Gastroesophageal sphincter (tissue), 4 donors: ENCODE measurements at places on chromosomes 6 and 20. TPM values are rescaled to one million over a fixed set of nuclear protein-coding genes. Genes with fewer than 3 reads are reported as not detected.

DNA sequence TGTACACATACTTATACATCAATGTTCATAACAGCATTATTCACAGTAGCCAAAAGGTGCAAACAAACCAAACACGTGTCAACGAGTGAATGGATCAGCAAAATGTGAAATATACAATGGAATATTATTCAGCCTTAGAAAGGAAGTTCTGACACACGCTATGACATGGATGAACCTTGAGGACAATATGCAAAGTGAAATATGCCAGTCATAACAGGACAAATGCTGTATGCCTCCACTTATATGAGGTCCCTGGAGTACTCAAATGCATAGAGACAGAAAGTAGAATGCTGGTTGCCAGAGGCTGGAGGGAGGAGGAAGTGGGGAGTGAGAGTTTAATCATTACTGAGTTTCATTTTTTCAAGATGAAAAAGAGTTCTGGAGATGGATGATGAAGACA, 37.8 kb upstream of the IGF2R start:
- no peak overlapping the region for H3K27ac ChIP-seq
- H3K4me3 ChIP-seq, result no peak overlapping the region
- H3K36me3 ChIP-seq, result no peaks in the 10 kb centered on the region
- H3K27me3 ChIP-seq, result no peaks in the 10 kb centered on the region
- no peaks in the 10 kb centered on the region for H3K4me1 ChIP-seq
- ATAC-seq, result no peak

DNA sequence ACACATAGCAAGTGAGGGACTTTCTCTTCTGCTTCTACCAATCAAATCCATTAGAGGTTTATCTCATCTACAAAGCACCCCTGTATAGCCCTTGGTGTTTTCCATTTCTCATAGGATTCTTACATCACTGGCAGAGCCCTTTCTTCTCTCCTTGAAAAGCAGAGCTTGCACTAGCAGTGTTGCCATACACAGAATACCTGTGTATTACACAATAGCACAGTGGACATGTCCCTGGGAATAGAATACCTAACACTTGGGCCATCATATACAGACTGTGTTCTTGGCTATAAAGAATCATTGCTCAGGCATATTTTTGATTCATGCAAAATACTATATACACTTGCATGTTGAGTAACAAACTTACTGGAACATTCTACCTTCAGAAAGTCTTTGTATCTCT, 582.0 kb downstream of the KIF16B start:
- no peaks in the 10 kb centered on the region for H3K4me1 ChIP-seq
- H3K27ac ChIP-seq, result no peak overlapping the region

GRCh38 chr6:13572951-13573654, 1.3 kb upstream of the SIRT5 start:
- peak overlapping the region; percentile 95 for H3K27ac ChIP-seq
- no peaks in the 10 kb centered on the region for H3K27me3 ChIP-seq
- ATAC-seq, result no peak
- H3K4me1 ChIP-seq, result peaks cover 18% of the 10 kb centered on the region
- H3K4me3 ChIP-seq, result peak overlapping the region; percentile 68
- no peaks in the 10 kb centered on the region for H3K36me3 ChIP-seq

SNRPB2 gene
- total RNA-seq, result 41.8 TPM

WTAP gene
- total RNA-seq, result 77.5 TPM

GRCh38 chr6:108295676-108296075, 822 bp downstream of the AFG1L start:
- H3K4me1 ChIP-seq, result peaks cover 14% of the 10 kb centered on the region
- no peaks in the 10 kb centered on the region for H3K27me3 ChIP-seq
- peak overlapping the region; percentile 77 for H3K4me3 ChIP-seq
- H3K36me3 ChIP-seq, result no peaks in the 10 kb centered on the region
- ATAC-seq, result no peak

DNA sequence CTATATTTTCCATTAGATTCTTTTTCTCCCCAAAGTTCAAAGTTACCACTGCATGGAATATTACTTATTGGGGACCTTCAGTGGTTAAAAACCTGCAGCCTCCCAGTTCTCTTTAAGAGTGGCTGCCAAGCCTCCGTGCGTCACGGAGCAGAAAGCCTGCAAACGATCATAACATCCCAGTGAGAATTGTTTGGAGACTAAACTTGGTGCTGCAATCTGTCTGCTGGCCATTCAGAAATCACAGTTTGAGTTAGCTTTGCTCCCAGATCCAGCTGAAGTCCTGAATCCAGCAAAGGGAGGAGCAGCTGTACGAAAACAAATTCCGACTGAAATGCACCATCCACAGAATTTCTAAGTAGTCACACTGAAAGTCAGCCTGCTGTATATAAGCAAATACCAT, 213.5 kb upstream of the PDE10A start:
- H3K36me3 ChIP-seq, result no peaks in the 10 kb centered on the region
- peak; percentile 83 for ATAC-seq

GRCh38 chr6:52517502-52518278, 59.2 kb downstream of the TRAM2 start:
- peaks cover 9% of the 10 kb centered on the region for H3K4me1 ChIP-seq
- peaks cover 34% of the 10 kb centered on the region for H3K36me3 ChIP-seq
- H3K4me3 ChIP-seq, result peak overlapping the region; percentile 21

SPATS1 gene
- not detected for total RNA-seq

TRIM39 gene
- total RNA-seq, result 21.9 TPM

TRIM26 gene
- total RNA-seq, result 39.2 TPM

- no peaks in the 10 kb centered on the region for H3K27me3 ChIP-seq
- no peaks in the 10 kb centered on the region for H3K36me3 ChIP-seq
- no peak overlapping the region for H3K27ac ChIP-seq
- H3K4me3 ChIP-seq, result no peak overlapping the region
- ATAC-seq, result no peak
These were observed 64.3 kb downstream of the MKKS start for GRCh38 chr20:10369723-10370090.

GRCh38 chr6:123118811-123119210, 122.8 kb downstream of the CLVS2 start:
- H3K4me3 ChIP-seq, result no peak overlapping the region
- H3K4me1 ChIP-seq, result no peaks in the 10 kb centered on the region
- H3K27me3 ChIP-seq, result no peaks in the 10 kb centered on the region
- no peak overlapping the region for H3K27ac ChIP-seq
- no peaks in the 10 kb centered on the region for H3K36me3 ChIP-seq

NAA20 gene
- total RNA-seq, result 31.5 TPM

DNA sequence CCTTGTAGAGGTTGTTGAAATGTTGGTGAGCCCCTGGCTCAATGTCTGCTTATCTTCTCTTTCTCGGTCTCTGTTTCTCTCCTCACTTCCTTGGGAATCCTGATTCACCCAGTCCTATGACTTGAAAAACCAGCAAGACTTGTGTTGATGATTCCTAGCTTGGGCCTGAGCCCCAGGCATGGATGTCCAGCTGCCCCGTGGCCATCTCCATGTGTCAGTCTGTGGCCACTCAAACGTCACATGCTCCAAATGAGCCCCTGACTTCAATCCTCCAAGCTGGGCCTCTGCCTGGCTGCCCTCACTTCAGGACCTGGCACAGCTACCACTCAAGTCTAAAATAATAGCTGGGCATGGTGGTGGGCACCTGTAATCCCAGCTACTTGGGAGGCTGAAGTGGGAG, 81.0 kb downstream of the SRC start:
- no peak overlapping the region for H3K27ac ChIP-seq
- ATAC-seq, result no peak
- H3K27me3 ChIP-seq, result peaks cover 16% of the 10 kb centered on the region
- H3K4me1 ChIP-seq, result no peaks in the 10 kb centered on the region
- H3K4me3 ChIP-seq, result no peak overlapping the region

GPR63 gene
- total RNA-seq, result 1.3 TPM

GRCh38 chr20:41958391-41958790, 340.2 kb upstream of the CHD6 start:
- peaks cover 27% of the 10 kb centered on the region for H3K27me3 ChIP-seq
- no peaks in the 10 kb centered on the region for H3K36me3 ChIP-seq
- no peak for ATAC-seq
- H3K4me3 ChIP-seq, result no peak overlapping the region
- no peaks in the 10 kb centered on the region for H3K4me1 ChIP-seq

DNA sequence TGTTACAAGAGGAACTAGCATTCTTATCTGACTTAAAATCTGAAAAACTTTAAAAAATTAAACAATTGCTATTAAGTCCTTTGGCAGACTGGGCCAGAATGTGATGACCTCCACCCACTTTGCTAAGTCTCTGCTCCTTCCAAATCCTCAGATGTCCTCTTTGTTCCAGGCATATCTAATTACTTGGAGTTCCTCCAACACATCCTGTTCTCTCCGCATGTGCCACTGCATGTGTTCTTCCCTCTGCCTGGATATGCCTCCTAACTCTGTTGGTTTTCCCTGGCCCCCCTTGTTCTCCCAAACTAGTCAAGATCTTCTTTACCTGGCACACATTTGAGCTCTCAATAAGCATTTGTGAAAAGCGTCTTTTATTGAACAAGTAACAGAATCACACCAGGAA, 23.1 kb downstream of the ELOVL2 start:
- no peaks in the 10 kb centered on the region for H3K4me1 ChIP-seq
- no peak overlapping the region for H3K4me3 ChIP-seq
- ATAC-seq, result no peak
- peaks cover 2% of the 10 kb centered on the region for H3K27me3 ChIP-seq
- no peaks in the 10 kb centered on the region for H3K36me3 ChIP-seq
- no peak overlapping the region for H3K27ac ChIP-seq
